ENCODE measurements at places on chromosomes 16 and 17.

GRCh38 chr16:62889097-62889496 lies 852.9 kb upstream of the CDH8 start:
- DNase-seq: no peak
- no peaks in the 10 kb centered on the region for H3K4me1 ChIP-seq
- H3K27ac ChIP-seq: no peak overlapping the region
- no peak overlapping the region for H3K4me3 ChIP-seq
- H3K36me3 ChIP-seq: no peaks in the 10 kb centered on the region

DNA sequence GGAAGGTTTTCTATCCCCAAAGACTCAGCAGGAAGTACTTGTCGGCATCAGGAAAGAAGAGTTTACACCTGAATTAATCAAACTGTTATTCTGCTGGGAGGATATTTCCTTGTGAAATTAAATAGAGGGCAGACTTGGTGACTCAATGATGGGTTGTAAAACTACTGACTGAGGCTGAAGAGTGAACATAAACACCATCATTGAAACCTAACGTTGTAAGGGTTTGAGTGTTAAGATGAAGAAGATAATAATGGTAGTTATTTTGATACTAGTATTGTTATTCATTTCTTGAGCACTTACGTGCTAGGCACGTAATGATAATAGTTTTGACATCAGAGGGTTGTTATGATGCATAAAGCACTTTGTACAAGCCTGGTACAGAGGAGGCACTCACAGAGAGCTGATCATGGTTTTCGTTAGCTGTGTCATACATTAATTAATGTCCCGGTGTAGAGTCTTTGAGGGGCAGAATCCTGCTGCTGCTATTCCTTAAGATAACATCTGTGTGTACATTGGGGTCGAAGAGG lies 64.2 kb upstream of the CACNG3 start:
- DNase-seq: no peak
- H3K4me3 ChIP-seq: no peak overlapping the region
- no peaks in the 10 kb centered on the region for H3K4me1 ChIP-seq
- H3K27me3 ChIP-seq: no peaks in the 10 kb centered on the region
- H3K36me3 ChIP-seq: no peaks in the 10 kb centered on the region

- H3K27ac ChIP-seq: peak overlapping the region; percentile 79
- peaks cover 53% of the 10 kb centered on the region for H3K36me3 ChIP-seq
- H3K4me1 ChIP-seq: peaks cover 19% of the 10 kb centered on the region
- no peak for DNase-seq
- H3K27me3 ChIP-seq: no peaks in the 10 kb centered on the region
- peak overlapping the region; percentile 85 for H3K4me3 ChIP-seq
Observed at GRCh38 chr16:29790949-29791844, 646 bp downstream of the KIF22 start.

GRCh38 chr17:38447502-38448085 lies 19.3 kb downstream of the ARHGAP23 start:
- H3K4me3 ChIP-seq: no peak overlapping the region
- no peaks in the 10 kb centered on the region for H3K27me3 ChIP-seq
- H3K27ac ChIP-seq: peak overlapping the region; percentile 65
- no peak for DNase-seq
- peaks cover 38% of the 10 kb centered on the region for H3K36me3 ChIP-seq

DNA sequence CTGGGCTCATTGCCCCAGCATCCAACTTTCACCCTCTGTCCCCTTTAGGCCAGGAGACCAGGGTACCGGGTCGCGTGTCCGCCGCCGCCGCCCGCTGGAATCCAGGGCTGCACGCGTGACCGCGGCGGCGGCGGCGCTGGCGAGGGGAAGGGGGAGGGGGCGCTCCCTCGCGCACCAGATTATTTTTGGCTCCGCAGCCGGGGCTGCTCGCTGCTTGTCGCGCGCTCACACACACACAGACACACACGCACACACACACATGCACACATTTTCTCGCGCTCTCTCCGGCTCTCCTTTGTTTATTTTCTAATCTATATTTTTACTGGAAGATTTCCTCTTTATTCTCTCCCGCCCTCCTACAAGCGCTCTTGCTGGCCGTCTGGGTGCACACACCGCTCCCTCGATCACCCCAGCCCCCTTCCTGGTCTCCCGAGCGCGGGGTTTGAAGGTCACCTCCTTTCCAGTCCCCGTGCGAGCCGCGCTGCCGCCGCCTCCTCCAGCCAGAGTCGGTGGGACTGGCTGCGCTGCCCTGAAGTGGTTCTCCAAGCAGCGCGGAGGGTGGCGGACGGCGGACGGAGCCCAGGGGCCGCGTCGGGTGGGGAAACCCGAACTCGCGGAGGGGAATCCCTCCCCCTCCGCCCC lies 921.4 kb upstream of the EEF2KMT start:
- no peaks in the 10 kb centered on the region for H3K27me3 ChIP-seq
- H3K4me3 ChIP-seq: no peak overlapping the region
- no peak for DNase-seq
- no peaks in the 10 kb centered on the region for H3K36me3 ChIP-seq
- no peaks in the 10 kb centered on the region for H3K4me1 ChIP-seq
- H3K27ac ChIP-seq: no peak overlapping the region

All from SJSA1 (cell line).